NCI-H1417 treated with DMSO at 0.1 percent for 48 hours (cell line): ENCODE measurements at places on chromosomes 5 and 9.
A peak's percentile ranks its signal among the peaks of the same experiment; 100 is the strongest.

DNA sequence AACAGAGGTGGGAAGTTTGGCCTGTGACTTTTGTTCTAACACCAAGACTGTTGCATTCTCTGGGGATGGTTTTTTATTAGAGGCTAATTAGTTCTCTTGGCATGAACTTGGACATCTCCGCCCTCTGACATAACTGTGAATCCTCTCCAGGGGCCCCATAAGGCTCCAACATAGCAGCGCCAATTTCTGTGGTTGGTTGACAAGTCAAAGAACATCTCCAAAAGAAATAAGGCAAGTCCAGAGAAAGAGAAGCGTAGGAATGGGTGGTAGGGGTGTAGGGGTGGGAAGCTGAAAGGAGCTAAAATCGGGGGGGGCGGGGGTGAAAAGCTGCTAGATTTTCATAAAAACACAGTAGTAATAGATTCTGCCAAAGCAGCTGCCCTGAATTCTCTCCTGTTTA, 81.0 kb upstream of the DAB2 start:
- DNase-seq = no peak

DNA sequence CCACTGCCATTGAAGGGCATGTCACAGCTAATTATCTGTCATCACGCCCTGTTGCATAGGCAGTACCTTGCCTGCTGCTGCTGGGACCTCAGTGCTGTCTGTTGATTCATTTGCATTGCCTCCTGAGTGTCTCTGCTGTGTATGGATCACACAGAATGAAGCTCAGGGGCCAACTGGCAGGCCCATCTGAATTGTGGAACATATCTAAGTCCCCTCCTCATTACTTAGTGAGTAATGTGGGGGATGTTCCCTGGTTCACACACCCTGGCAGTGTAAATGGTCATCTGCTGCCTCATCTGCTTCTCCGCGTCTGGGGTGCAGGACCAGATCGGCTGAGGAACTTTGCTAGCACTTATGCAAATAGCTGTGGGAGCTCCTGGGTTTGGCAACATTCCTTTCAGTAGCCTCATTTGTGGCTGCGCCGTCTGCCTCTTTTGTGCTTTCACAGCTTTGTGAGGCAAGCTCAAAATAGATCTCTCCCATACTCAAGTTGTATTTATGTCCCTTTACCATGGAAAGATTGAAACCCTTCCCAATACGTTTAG, 25.4 kb downstream of the TYRP1 start:
- DNase-seq = no peak

DNA sequence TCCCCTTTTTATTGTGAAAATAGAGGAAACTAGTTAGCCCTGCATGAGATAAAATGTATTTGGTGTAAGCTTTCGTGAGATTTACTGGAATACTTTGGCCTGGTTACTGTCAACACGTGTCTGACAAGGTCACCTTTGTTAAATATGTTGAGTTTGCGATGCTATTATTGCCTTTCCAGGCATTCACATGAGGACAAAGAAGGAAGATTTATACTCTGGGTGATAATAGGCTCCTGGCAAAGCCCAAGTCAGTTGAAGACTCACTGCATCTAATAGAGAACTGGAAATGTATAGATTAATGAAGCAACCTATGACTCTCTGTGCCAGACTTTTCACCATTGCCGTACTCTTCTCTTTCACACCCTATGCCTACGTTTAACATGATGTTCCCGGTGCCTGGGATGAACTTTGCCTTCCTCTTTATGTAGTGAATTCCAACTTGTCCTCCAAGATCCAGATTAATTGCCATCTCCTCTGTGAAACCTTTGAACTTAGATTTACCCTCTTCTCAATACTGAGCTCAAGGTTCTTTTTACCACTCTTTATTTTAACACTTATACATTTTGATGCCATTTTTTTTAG, 33.9 kb downstream of the ITGA2 start:
- DNase-seq = no peak

DNA sequence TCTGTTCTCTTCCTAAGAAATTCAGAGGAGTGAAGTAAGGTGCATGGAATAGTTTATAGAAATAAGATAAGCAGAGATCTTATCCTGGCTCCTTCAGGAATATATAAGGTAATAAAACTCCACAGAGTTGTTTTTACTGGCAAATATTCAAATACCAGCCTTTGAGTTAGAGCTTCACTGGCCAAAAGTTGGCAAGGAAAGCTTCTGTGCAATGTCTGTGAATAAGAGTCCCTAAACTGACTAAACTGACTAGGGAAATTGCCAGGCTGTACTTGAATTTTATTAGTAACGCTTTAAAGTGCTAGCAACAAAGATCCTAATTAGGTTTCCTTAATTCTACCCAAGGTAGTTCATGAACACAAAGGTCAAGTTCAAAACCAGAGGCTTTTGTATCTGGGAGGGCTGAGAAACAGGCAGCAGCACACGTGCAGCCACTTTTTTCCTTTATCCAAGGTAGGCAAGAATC, 131.1 kb upstream of the MPDZ start:
- no peak for DNase-seq

DNA sequence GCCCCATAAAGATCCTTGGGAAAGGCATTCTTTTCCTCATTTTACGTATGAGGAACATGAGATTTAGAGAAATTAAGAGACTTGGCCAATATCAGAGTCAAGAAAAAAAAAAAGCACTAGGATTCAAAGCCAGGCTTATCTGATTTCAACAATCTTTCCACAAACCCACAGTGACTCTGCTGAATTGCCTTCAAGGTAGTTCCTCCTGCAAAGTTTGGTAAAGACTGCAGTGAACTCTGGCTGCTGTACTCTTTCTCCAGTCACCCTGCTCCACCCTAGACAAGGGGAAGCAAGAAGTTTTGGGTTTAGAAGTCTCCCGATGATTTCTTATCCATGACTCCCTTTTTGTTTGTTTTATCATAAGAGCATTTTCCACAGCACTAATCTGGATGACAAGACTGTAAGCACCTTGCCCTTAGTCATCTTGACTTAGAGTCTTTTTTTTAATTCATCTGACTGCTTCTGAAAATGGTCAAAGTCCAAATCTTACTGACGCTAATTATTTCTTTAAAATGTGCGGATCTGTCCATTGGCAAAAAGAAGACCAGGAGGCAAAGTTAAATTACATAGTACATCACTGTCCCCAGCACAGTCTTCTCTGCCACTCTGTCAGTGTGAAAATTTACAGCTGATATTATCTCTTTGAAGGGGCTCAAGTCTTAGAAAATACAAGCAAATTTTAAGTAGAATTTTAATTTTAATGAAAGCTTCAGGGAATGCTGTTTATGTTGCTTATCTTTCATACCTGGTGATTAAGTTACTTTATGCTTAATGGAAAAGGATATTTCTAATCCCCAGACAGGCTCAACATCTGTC, 180.1 kb downstream of the TTLL11 start:
- DNase-seq = no peak

DNA sequence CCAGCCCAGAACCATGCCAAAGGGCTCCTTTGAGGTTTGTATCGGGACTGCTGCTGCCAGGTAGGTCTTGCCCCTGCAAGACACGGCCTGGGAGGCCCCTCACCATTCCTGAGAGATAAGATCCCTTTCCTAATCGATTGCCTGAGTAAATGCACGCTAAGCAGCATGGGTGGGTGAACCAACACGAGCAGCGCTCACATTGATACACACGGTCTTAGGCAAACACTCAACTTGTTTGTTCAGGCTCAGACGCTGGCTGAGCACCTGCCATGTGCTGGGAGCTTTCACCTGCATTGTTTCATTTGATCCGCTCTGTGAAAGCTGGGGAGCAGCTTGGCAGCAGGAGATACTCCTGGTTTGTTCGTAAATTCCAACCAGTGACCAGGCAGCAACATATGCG, 76.9 kb upstream of the NEURL1B start:
- peak; percentile 69 for DNase-seq

- no peak for DNase-seq
Observed at GRCh38 chr5:177084175-177084574, 2.5 kb upstream of the FGFR4 start.

DNA sequence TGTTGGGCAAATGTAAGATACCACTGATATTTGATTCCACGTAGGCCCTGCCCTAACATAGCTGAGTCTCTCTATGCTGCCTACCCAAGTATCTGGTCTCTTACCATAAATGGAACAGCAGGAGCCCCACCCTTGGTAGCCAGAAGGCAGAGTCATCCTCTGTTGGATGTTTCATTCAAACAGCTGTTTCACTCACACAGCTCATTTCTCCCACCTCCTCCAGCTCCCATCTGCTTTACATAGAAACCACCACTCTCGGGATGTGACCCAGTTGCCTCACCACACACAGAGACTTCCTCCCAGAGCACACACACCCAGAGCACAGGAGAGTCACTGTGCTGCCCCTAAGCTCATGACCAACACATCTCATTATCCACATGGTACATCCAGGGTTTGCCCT, 165.3 kb downstream of the TMEM167A start:
- DNase-seq = no peak

GRCh38 chr5:127839496-127840197, 136.5 kb downstream of the CCDC192 start:
- no peak for DNase-seq

DNA sequence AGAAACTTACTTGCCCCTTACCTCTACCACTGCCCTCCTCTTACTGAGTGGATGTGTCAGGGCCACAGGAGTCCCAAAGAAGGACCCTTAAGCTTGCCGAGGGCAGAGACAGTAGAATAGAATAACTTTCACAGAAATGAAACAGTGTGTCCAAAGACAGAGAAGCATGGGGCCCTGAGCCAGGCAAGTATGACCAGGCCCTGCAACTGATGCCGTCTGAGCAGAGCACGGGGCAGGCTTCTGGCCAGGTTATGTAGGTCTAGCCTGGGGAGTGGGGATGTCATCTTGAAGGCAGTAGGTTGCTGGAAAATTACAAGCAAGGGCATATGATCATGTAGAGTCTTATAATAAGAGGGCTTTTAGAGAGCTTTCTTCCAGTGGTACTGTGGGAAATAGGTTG, 415.4 kb downstream of the KDM4C start:
- DNase-seq = no peak

DNA sequence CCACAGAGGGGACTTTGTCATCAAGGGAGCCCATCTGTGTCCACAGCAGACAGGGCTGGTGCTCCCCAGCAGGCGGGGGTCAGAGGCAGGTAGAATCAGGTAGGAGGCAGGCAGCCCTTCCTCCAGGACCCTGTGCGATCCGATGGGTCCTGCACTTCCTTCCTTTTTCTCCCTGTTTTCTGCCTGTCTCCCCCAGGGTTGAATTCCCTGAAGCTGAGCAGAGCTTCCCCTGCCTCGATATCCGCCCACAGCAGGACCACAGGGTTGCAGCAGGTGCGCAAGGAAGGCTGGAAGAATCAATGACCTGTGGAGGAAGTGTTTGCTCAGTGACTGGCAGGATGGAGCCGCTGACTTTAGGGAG, 69.2 kb downstream of the MRPL36 start:
- no peak for DNase-seq

- DNase-seq = no peak
Observed at GRCh38 chr5:58849921-58850667, 267.2 kb downstream of the RAB3C start.

DNA sequence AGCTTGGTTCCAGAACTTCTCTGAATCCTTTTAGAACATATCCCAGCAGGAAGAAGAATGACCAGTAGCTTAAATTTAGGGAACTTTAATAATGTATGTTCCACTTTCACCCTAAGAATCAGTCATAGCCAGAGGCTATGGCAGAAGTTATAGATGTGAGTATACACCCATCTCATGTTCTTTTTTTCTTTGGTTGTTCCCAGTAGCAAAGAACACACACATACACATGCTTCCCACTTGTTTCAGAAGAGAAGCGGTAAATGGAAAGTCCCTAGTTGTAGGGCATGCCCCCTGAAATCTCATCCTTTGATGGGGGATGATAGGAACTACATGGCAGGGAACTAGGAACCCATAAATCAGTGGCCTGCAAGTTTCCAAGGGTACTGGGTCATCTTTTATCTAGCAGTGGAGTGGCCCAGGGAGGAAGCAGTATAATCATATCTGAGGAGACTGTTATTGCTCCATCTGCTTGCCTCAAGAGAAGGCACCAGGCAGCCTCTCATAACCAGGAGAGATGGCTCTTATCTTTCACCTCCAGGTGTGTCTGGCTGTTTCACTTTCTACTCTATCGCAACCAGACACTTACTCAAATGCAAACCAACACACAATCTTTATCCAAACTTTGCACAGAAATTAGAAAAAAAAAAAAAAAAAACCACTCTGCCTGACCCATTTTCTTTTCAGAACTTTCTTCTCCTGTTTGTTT, 109.5 kb downstream of the SNCAIP start:
- DNase-seq = no peak

DNA sequence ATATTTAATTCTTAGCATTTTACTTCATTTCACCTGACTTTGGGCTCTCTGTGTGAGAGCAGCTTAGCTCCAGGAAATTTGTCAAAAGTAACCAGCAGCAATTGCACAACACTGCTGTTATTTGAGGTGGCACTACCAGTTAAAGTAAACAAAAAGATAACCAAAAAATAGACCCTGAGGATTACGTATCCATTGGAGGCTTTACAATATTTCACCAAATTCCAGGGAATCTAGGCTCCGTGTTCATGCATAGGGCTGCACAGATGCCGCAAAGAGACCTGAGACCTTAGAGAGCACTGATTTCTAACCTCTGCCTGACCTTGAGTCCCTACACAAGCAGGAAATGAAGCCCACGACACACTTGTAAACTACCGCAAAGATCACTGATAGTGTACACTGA, 1392.7 kb upstream of the CDH6 start:
- no peak for DNase-seq

GRCh38 chr9:136002215-136002614, 41.0 kb upstream of the UBAC1 start:
- DNase-seq = no peak

DNA sequence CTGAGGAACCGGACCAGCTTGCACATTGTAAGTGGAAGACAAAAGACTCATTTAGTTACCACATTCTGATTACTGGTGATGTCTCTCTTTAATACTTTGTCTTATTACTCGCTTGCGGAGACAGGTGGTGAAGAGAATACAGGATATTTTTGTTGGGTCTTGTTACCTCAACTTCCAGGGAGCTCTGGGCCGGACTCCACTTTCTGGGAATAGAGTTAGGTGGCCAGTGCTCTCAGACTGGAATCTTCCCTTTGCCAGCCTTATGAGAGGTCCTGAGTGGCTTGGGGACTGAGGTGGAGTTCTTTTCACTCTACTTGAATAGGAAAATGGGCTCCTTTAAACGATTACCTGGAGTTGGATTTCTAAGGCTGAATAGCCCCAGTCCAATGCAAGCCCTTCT, 33.3 kb upstream of the SPRY4 start:
- no peak for DNase-seq

DNA sequence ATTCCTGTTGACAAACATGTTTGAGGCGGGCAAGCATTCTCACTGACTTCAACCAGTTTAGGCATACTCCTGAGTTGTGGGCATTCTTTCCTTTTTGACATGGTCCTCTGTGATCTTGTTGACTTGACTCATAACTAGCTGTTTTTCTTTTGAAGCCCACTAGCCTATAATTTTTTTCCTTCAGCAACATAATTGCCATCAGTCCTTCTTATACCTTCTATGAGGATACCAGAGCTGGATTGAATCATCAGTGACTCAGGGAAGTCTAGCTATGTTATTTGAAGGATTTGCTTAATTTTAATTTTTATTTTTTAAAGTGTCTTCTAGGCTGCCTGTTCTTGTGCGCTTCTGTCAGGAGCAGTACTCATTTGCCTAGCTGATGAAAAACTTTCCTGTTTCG, 259.5 kb downstream of the NR3C1 start:
- no peak for DNase-seq

- DNase-seq = no peak
Observed at GRCh38 chr9:21154018-21154608, 12.3 kb downstream of the IFNA21 start.

- no peak for DNase-seq
Observed at GRCh38 chr5:139495638-139496435, 13.3 kb upstream of the STING1 start.

- no peak for DNase-seq
Observed at GRCh38 chr9:110076894-110077725, 130.8 kb downstream of the C9orf152 start.

GRCh38 chr5:147407094-147407681, 102.7 kb downstream of the DPYSL3 start:
- no peak for DNase-seq
